ENCODE measurements at places on chromosomes 4 and X. TPM values are rescaled to one million over a fixed set of nuclear protein-coding genes. Genes with fewer than 3 reads are reported as not detected.

Gene CCDC149
- total RNA-seq = 6.9 TPM

Gene SYTL4
- total RNA-seq = 1.3 TPM

Gene TMEM129
- 41.4 TPM for total RNA-seq

Gene EPGN
- not detected for total RNA-seq

Gene PFKFB1
- 0.19 TPM for total RNA-seq

Gene SMARCAD1
- 26.0 TPM for total RNA-seq

Gene PROM1
- 0.11 TPM for total RNA-seq

Gene TTC29
- total RNA-seq = 0.16 TPM

Gene PITX2
- total RNA-seq = 4.8 TPM

Gene GATA1
- not detected for total RNA-seq

Gene RAB33A
- not detected for total RNA-seq

Gene ASB12
- total RNA-seq = not detected

Gene FHIP1A
- total RNA-seq = 3.4 TPM

Gene NKX6-1
- 2.1 TPM for total RNA-seq

Gene F8A3
- 2.3 TPM for total RNA-seq

Gene CCDC160
- 0.08 TPM for total RNA-seq
